GM23338 (cell line): ENCODE measurements at places on chromosomes 12 and 14. TPM values are rescaled to one million over a fixed set of nuclear protein-coding genes. Genes with fewer than 3 reads are reported as not detected.
A peak's percentile ranks its signal among the peaks of the same experiment; 100 is the strongest.

- no peaks in the 10 kb centered on the region for H3K27me3 ChIP-seq
- H3K36me3 ChIP-seq: no peaks in the 10 kb centered on the region
- DNase-seq: no peak
These were observed 170.7 kb upstream of the EEA1 start for GRCh38 chr12:93099792-93100191.

PIANP gene
- total RNA-seq: 2.0 and 2.2 TPM in 2 replicates

DNA sequence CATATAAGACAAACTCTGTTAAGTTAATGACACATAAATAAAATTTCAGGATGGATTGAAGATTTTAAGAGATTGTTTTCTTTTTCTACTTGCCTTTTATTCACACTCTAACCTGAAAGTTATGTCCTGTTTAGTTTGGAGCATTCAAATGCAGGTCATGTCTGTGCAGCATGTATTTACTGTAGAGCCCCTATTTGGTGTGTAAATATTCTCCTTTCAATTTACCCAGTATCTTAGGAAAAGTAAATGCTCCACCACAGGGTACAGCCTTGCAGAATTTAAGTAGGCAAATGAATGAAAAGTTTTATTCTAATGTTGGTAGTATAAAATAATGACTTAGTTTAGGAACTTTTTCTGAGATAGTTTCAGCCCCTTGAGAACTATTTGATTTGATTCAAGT, 6.2 kb upstream of the DCN start:
- H3K4me1 ChIP-seq: 0 out of 2 replicates have a peak, but pooled peaks cover under 1% of the 10 kb centered on the region
- H3K4me3 ChIP-seq: no peak overlapping the region
- H3K27me3 ChIP-seq: no peaks in the 10 kb centered on the region
- H3K27ac ChIP-seq: no peak overlapping the region

ANKRD33 gene
- 0.27 and 1.7 TPM in 2 replicates for total RNA-seq

DNA sequence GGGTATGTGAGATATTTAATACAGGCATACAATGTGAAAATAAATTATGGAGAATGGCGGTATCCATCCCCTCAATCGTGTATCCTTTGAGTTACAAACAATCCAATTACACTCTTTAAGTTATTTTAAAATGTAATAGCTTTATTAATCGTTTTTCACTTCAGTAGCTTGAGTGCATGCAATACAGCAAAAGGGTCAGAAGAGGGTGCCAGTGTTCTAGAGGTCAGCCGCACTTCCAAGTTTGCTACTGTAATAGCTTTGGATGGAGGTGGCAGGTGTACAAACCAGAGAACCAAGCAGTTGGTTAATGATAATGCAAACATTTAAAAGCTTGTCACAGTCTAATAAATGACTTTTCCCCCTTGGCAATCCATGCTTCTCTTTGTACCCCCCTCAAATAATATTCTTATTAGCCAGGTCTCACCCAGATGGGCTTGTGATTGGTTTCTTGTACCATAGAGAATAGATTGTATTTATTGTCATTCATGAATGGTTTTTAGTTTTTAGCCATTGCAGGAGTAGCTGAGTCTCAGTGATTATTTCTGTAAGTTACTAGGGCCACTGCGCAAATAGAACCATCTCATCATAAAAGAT, 127.0 kb downstream of the ERC1 start:
- H3K27me3 ChIP-seq: peaks cover 36% of the 10 kb centered on the region
- H3K4me1 ChIP-seq: no peaks in the 10 kb centered on the region
- DNase-seq: peak; percentile 79
- no peaks in the 10 kb centered on the region for H3K36me3 ChIP-seq

DNA sequence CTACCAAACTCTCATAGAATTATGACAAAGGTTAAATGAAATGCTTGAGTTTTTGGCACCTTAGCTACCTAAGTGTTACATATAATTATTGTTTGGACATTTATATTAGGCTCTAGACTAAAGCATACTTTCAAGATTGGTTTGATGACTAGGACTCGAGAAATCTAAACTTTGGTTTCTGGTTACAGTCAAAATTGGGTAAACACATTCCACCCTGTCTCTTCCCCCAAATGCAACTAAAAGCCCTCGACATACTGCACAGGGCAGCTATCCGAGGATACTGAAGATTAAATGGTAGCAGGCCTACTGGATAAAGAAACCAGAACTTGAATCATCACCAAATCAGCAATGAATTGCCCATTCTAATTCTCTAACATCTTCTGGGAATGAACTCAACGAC, 369.1 kb downstream of the PRKD1 start:
- no peak overlapping the region for H3K27ac ChIP-seq
- H3K36me3 ChIP-seq: no peaks in the 10 kb centered on the region
- DNase-seq: no peak
- no peak overlapping the region for H3K4me3 ChIP-seq
- H3K4me1 ChIP-seq: no peaks in the 10 kb centered on the region

COX8C gene
- not detected in 2 replicates for total RNA-seq

GPX2 gene
- 1.8 and 2.2 TPM in 2 replicates for total RNA-seq

GRCh38 chr12:13179211-13180074, 17.1 kb upstream of the EMP1 start:
- peak overlapping the region; percentile 70 for H3K27ac ChIP-seq
- peak overlapping the region; percentile 46 for H3K4me3 ChIP-seq
- H3K27me3 ChIP-seq: no peaks in the 10 kb centered on the region
- DNase-seq: peak; percentile 69

GRCh38 chr12:988646-989045, 2.4 kb upstream of the ERC1 start:
- H3K4me1 ChIP-seq: peaks cover 29% of the 10 kb centered on the region
- H3K36me3 ChIP-seq: no peaks in the 10 kb centered on the region
- H3K27ac ChIP-seq: no peak overlapping the region
- no peak overlapping the region for H3K4me3 ChIP-seq
- DNase-seq: no peak
- H3K27me3 ChIP-seq: peaks cover 8% of the 10 kb centered on the region; the same call in 1 of the 2 replicates

- no peak overlapping the region for H3K27ac ChIP-seq
- H3K27me3 ChIP-seq: no peaks in the 10 kb centered on the region
- H3K36me3 ChIP-seq: no peaks in the 10 kb centered on the region
- DNase-seq: no peak
These were observed 63.7 kb upstream of the ZFP36L1 start for GRCh38 chr14:68856572-68856971.
